ENCODE measurements at places on chromosomes 3 and 15. TPM values are rescaled to one million over a fixed set of nuclear protein-coding genes. Genes with fewer than 3 reads are reported as not detected.
A peak's percentile ranks its signal among the peaks of the same experiment; 100 is the strongest.

Gene EFCAB12
- total RNA-seq = 1.4 TPM

Gene FOXB1
- total RNA-seq = not detected

Gene PIERCE2
- total RNA-seq = 0.53 TPM

GRCh38 chr15:101187820-101188636 lies 63.8 kb downstream of the CHSY1 start:
- H3K4me1 ChIP-seq = peaks cover 7% of the 10 kb centered on the region
- no peaks in the 10 kb centered on the region for H3K27me3 ChIP-seq
- no peak overlapping the region for H3K27ac ChIP-seq
- peaks cover 3% of the 10 kb centered on the region for H3K36me3 ChIP-seq
- no peak for DNase-seq
- no peak overlapping the region for H3K4me3 ChIP-seq

- H3K27me3 ChIP-seq = no peaks in the 10 kb centered on the region
- no peak for DNase-seq
- no peak overlapping the region for H3K4me3 ChIP-seq
Observed at GRCh38 chr3:185052631-185053030, 100.2 kb downstream of the C3orf70 start.

DNA sequence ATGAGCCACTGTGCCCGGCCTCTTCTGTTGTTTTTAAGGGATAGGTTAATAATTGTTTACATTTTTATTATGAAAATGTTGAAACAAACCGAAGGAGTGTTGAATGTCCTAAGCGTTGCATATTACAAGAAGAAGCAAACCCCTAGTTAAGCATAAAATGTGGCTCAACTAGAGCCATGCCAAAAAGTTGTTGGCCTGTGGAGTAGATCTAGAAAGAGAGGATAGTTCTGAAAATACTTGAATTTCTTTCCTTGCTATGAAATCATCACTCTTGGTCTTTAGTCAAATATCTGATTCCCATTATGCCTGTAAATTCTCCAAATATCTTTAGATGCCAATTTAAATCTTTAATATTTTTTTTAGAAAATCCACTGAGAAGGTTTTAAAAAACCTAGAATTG lies 12.8 kb downstream of the RBP2 start:
- no peak for DNase-seq
- H3K36me3 ChIP-seq = no peaks in the 10 kb centered on the region
- no peak overlapping the region for H3K4me3 ChIP-seq
- H3K4me1 ChIP-seq = no peaks in the 10 kb centered on the region

GRCh38 chr3:69306239-69307185 lies 79.4 kb downstream of the FRMD4B start:
- no peak overlapping the region for H3K27ac ChIP-seq
- no peaks in the 10 kb centered on the region for H3K36me3 ChIP-seq
- peak; percentile 36 for DNase-seq
- H3K4me3 ChIP-seq = no peak overlapping the region
- H3K4me1 ChIP-seq = no peaks in the 10 kb centered on the region

DNA sequence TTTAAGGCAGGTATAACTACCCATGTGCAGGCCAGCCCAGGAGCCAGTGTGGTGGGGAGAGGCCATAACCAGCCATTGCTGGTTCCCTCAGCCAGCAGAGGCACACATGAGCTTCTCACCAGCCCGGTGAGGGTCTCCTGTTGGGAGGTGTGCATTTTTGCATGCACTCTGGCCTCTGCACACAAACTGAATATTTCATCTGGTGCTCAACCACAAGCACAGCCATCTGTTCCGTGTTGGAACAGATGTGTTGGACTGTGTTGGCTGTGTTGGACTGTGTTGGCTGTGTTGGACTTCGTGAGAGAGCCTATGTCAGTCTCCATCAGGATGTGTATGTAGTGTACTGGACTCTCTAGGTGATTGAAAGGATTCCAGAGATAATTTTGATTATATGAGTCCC lies 67.2 kb downstream of the RPL39L start:
- peaks cover 7% of the 10 kb centered on the region for H3K4me1 ChIP-seq
- peaks cover 79% of the 10 kb centered on the region for H3K36me3 ChIP-seq
- peak overlapping the region; percentile 27 for H3K27ac ChIP-seq
- H3K4me3 ChIP-seq = no peak overlapping the region
- DNase-seq = no peak

GRCh38 chr15:68431037-68431791 lies 749 bp downstream of the ITGA11 start:
- no peaks in the 10 kb centered on the region for H3K36me3 ChIP-seq
- no peak overlapping the region for H3K4me3 ChIP-seq
- no peak for DNase-seq
- H3K4me1 ChIP-seq = peaks cover 5% of the 10 kb centered on the region
